ENCODE measurements at places on chromosomes 2 and 18. TPM values are rescaled to one million over a fixed set of nuclear protein-coding genes. Genes with fewer than 3 reads are reported as not detected.

DNA sequence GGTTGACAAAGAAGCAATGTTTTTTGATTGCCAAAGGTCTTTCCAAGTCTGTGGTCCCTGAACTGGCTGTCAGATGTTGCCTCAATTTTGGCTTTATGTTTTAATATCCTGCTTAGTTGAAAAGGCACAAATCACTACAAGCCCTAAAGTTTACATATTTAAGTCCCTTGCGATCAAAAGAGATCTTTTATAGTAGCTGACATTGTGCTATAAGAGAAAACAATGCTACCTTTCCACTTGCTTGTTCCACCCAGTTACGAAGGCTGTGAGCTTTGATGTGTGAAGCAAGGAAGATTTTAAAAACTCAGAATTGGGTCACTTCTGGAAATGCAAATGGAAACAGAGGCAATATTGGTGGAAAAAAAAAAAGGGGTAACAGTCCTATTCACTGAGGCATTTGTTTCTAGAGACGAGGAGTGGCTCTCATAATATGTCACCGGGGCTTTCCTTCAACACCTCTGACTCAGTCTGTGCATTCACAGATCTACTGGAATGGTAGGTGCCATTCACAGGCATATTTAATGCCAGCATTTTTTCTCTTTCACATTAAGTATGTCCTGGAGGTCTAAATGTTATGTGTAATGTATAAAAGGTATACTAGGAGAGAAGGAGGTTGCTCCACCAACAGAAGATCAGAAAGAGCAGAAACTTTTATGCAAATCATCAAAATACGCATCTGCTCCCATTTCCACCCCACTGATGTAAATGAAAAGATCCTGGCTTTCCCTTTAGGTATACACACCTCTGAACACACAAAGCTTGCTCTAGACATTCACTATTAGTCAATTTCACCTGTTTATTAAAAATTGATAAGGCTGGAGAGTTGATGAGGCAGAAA, 91.8 kb downstream of the TGIF1 start:
- DNase-seq: no peak

GRCh38 chr2:149513461-149513860, 74.1 kb downstream of the MMADHC start:
- no peak for DNase-seq

ANKRD29 gene
- total RNA-seq: 1.8 TPM

GTF3C2 gene
- 44.2 TPM for total RNA-seq

GRCh38 chr2:66824926-66825325, 390.0 kb downstream of the MEIS1 start:
- no peak for DNase-seq

VWA3B gene
- not detected for total RNA-seq

DNA sequence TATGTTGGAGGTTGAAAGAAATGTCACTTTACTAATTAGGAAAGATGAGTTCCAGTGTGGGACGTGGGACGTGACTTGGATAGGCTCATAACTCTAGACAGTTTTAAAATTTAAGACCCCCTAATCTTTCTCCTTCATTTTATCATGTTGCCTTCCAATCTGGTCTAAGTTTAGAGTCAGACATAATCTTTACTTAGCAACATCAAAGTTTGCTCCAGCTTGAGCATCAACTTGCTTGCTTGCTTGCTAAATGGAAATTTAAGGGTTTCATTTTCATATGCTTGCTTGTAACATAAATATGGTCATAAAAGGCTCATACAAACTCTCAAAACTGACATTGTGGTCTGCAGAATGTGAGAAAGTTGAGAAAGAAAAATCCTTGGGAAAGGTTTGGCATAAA, 428.9 kb downstream of the EPHA4 start:
- DNase-seq: no peak

GRCh38 chr2:26648516-26648915, 7.3 kb upstream of the CIB4 start:
- no peak for DNase-seq

DNA sequence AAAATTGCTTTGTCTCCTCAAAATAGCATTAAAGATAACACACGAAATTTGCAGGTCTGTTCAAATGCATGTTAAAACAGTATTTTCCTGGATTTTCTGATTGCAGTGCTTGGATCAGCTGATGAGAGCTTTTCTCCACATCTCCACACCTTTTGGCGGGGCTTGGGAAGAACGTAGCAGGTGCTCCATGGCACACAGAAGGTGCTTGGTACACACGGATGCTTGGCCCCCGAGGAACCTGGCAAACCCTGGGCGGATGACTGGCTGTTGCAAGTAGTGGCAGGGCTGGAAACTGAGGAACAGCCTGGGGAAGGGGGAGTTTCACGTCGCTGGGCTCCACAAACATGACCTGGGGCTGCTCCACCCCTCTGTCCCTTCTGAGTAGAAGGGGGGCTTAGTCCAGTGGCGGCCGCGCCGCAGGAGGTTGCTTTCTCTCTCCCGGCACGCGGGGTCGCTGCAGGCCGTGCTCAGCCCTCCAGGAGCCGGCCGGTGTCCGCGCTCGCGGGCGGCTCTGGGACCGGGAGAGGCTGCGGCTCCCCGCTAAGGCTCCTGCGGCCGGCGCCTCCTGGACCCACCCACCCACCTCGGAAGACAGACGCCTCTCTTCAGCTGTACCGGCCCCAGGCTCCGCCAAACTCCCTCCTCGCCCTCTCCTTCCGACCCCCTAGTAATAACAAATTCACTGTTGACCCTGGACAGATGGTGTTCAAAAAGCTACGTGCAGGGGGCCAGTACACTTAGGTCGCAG, 69.3 kb downstream of the MARCO start:
- DNase-seq: peak; percentile 26

- DNase-seq: no peak
Measured at GRCh38 chr18:77076111-77076510, 56.5 kb downstream of the MBP start.

GRCh38 chr2:8249769-8250168, 432.1 kb upstream of the ID2 start:
- DNase-seq: no peak

GRCh38 chr18:61167902-61168301, 165.3 kb upstream of the CDH20 start:
- no peak for DNase-seq

- DNase-seq: no peak
Measured at GRCh38 chr2:241047253-241048010, 49.0 kb downstream of the SNED1 start.

ZRANB3 gene
- total RNA-seq: 7.9 TPM

GRCh38 chr2:134663451-134664450, 55.0 kb downstream of the TMEM163 start:
- DNase-seq: no peak

RAPGEF4 gene
- total RNA-seq: 2.4 TPM

GRCh38 chr2:101776172-101777043, 78.9 kb downstream of the MAP4K4 start:
- no peak for DNase-seq

GRCh38 chr2:104434318-104434792, 419.6 kb upstream of the POU3F3 start:
- DNase-seq: no peak

DNA sequence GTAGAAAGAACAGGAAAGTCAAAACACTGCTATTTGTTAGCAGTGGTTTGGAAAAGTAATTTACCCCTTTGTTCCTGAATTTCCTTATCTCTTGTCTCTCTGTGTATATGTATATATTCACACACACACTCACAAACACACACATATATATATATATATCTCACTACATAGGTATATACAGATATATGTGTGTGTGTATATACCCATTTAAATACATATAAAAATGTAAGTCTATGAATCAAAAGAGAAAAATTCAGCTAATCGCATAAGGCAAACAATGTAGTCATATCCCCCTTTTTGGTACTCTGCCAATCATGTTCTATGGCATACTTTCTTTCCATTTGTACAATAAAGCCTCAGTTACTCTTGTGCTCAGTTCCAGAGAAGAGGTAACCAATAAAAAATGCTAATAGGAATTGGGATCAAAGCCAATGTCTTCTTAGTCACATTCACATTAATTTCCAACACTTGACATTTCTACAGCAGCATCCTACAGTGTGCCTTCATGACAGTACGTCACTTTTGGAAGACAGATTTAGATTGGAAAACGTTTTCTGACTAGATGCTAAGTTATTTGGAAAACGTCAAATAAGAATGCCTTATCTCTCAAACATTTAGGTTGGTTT, 94.6 kb downstream of the MC4R start:
- no peak for DNase-seq

GRCh38 chr2:172089633-172090032, 4.3 kb downstream of the DLX1 start:
- DNase-seq: no peak

GRCh38 chr2:180559771-180560170, 420.6 kb upstream of the UBE2E3 start:
- no peak for DNase-seq

- no peak for DNase-seq
Measured at GRCh38 chr2:29011418-29012060, 30.4 kb downstream of the TOGARAM2 start.

GRCh38 chr2:217695033-217695520, 307.7 kb downstream of the TNS1 start:
- DNase-seq: peak; percentile 99

DCDC2C gene
- total RNA-seq: not detected

LRATD1 gene
- total RNA-seq: 0.12 TPM

GORASP2 gene
- total RNA-seq: 41.4 TPM

- no peak for DNase-seq
Measured at GRCh38 chr2:190052307-190052706, 10.2 kb downstream of the MSTN start.

DNA sequence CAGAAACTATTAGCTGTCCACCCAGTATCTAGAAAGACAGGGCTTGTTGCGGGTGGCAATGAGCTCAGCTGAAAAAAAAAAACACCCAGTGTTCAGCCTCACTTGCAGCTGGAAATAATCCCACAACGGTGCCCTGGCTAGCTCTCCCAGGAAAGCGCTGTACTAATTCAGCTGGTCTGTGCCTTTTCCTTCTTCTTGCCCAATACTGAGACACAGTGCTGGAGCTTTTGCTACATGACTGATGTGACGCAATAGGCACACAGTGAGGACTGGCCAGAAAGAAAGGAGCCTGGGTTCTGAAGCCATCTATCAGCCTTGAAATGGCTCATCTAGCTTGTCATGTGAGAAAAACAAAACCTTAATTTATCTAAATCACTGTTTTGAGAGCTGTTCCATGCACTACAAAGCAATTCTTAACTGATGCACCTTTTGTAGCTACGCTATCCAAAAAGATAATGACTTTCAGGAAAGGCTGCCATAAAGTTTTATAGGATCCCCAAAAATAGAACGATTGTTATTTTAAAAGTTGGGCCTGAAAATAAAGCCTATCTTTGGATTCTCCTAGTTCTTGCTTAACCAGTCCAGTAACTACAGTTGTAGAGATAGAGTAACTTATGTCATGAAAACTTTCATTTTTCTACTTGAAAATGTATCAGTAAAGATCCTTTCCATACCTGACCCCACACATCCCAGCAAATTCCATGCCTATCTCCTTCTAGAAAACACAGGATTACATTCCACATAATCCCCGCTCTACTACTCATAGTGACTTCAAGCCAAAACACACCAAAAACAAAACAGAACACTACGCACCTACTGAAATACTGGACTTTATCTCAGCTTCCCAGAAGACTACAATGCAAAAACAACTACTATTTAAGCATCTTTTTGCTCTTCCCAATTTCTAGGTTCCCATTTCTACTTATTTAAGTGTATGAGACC, 15.9 kb downstream of the KIDINS220 start:
- DNase-seq: no peak

C2orf81 gene
- total RNA-seq: 1.3 TPM

SH3BP4 gene
- 86.6 TPM for total RNA-seq

KANSL1L gene
- 25.3 TPM for total RNA-seq

DNA sequence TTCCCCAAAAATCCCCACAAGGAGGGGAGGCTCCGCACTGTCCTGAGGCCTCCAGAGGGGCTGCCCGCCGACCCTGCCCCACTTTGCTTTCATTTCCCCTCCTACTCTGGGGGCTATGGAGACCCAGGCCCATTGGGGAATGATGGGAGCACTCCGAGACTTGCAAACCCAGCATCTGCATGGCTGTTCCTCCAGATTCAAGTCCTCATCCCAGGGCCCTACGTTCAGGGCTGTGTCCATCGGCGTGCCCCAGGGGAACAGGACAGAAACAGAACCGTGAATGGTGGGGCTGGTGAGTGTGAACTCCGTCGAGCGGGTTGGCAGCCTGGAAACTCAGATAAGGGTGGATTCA, 116.1 kb upstream of the HDAC4 start:
- no peak for DNase-seq

SLC30A3 gene
- total RNA-seq: not detected

MTLN gene
- 108 TPM for total RNA-seq

CNTNAP5 gene
- not detected for total RNA-seq

GRCh38 chr18:43855376-43855775, 578.1 kb upstream of the SYT4 start:
- no peak for DNase-seq

IL37 gene
- total RNA-seq: 0.36 TPM

GRCh38 chr2:133314795-133315194, 253.5 kb downstream of the NCKAP5 start:
- DNase-seq: no peak

GRCh38 chr2:229768235-229768634, 53.9 kb upstream of the DNER start:
- no peak for DNase-seq

CLEC4F gene
- total RNA-seq: not detected

DNA sequence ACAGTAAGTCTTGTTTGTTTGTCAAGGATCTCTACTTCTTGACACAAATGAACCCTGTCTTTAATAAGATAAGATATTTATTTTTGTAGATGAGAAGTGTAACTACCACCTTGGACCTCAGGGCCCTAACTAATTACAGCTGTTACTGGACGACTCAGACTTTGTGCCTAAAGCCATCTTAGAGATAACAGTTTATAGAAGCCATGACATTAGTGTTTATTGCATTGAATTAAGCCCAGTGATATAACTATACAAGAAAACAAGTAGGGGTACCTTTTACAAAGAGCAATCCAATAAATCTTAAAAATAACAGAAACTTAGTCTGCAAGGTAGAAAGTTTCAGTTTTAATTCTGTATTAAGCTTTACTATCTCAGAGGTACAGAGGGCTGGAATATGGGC, 119.0 kb downstream of the HIBCH start:
- no peak for DNase-seq

IGFBP5 gene
- total RNA-seq: 22.4 TPM

LRRC30 gene
- not detected for total RNA-seq

- peak; percentile 87 for DNase-seq
Measured at GRCh38 chr2:12493031-12493513, 223.7 kb upstream of the TRIB2 start.

Data from RPMI7951 (cell line).